Activated CD8-positive, alpha-beta T cell treated with anti-CD3 and anti-CD28 coated beads, Interleukin-2, amount 10 ng/mL, durations not matched to agents 7 days and 5 days (primary cell): ENCODE measurements at places on chromosomes 7 and 10.

DNA sequence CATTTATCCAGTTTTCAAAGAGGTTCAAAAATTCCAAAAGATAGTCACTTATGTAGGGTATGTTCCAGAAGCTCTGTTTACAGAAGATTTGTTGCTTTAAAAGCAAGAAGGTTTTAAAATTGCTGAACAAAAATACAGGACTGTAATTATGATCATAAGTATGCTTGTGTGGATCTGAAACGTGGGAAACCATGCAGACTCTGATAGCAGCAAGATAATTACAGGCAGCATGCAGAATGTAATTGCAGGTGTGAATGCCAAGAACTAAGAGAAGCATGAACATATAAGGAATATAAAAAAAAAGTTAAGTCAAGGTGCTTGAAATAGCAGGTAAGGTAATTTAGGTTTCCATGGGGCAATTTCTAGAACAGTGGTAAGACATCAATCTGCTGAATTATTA lies 405.7 kb downstream of the ARL4A start:
- no peak overlapping the region for H3K4me3 ChIP-seq
- no peaks in the 10 kb centered on the region for H3K36me3 ChIP-seq
- DNase-seq = no peak
- no peaks in the 10 kb centered on the region for H3K27me3 ChIP-seq
- no peak overlapping the region for H3K27ac ChIP-seq

GRCh38 chr10:93342366-93342765 lies 139.8 kb downstream of the MYOF start:
- no peak for DNase-seq
- no peaks in the 10 kb centered on the region for H3K36me3 ChIP-seq
- H3K27me3 ChIP-seq = peaks cover 5% of the 10 kb centered on the region
- H3K27ac ChIP-seq = no peak overlapping the region
- peaks cover 5% of the 10 kb centered on the region for H3K4me1 ChIP-seq

- peaks cover 11% of the 10 kb centered on the region for H3K4me1 ChIP-seq
- no peaks in the 10 kb centered on the region for H3K36me3 ChIP-seq
- no peak overlapping the region for H3K4me3 ChIP-seq
- no peak overlapping the region for H3K27ac ChIP-seq
Measured at GRCh38 chr10:63681993-63682697, 160.9 kb downstream of the REEP3 start.

GRCh38 chr10:108180878-108181277 lies 1016.4 kb upstream of the SORCS1 start:
- no peaks in the 10 kb centered on the region for H3K4me1 ChIP-seq
- no peak overlapping the region for H3K27ac ChIP-seq
- no peak for DNase-seq
- H3K36me3 ChIP-seq = no peaks in the 10 kb centered on the region

DNA sequence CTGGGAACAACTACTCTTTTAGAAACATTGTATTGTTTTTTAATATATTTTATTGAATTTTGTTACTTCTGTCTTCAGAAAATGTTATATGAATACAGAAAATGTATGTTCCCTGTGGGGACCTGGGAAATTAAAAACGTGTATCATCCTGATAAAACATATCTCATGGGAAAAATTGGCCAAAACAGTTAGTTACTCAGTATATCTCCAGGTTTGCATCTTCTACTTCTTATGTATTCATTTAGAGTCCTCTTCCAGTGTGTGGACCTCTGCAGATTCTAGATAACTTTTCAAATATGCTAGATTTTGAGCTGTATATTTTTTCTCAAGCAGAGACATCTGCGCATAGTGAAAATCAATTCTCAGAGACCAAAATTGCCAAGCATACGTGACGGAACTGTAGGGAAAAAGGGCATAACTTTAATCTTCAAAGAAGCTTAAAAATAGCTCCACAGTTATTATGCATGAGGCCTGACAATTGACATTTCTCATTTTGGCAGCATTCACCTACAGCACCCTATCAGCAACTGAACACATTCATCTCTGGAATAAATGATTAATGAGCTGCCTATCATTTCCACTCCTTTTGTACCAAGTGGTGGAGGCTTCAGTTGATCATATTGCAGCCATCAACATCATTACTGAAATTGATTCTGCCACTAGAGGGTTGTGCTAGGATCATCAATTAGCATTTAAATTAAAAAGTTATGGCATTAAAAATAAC lies 26.4 kb upstream of the UMAD1 start:
- no peak overlapping the region for H3K27ac ChIP-seq
- peaks cover 5% of the 10 kb centered on the region for H3K36me3 ChIP-seq
- H3K4me1 ChIP-seq = peaks cover 9% of the 10 kb centered on the region
- DNase-seq = no peak
- no peak overlapping the region for H3K4me3 ChIP-seq
- H3K27me3 ChIP-seq = no peaks in the 10 kb centered on the region

DNA sequence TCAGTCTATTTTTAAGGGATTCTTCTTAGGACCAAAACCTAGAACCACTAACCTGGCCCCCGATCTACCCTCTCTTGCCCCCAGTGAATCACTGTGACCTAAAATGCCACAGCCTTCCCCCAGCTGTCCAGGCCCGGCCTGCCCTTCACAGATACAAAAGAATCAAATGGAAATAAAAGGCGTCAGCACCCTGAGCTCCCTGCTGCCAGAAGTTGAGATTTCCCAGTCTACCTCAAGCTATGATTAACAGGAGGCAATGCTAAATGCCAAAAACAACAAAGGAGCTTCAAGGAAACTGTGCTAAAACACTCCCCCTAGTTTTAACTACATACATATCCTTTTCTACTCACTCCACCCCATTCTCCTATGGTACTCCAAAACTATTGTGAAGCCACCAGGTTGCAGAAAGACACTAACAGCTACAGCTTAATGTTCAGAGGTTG lies 67.8 kb downstream of the GSAP start:
- no peaks in the 10 kb centered on the region for H3K27me3 ChIP-seq
- H3K27ac ChIP-seq = no peak overlapping the region
- H3K4me1 ChIP-seq = peaks cover 46% of the 10 kb centered on the region
- H3K4me3 ChIP-seq = no peak overlapping the region
- no peak for DNase-seq

GRCh38 chr10:114398587-114399331 lies 5.5 kb downstream of the AFAP1L2 start:
- H3K27me3 ChIP-seq = peaks cover 59% of the 10 kb centered on the region
- no peaks in the 10 kb centered on the region for H3K36me3 ChIP-seq
- H3K4me3 ChIP-seq = no peak overlapping the region
- peaks cover 18% of the 10 kb centered on the region for H3K4me1 ChIP-seq
- no peak overlapping the region for H3K27ac ChIP-seq

DNA sequence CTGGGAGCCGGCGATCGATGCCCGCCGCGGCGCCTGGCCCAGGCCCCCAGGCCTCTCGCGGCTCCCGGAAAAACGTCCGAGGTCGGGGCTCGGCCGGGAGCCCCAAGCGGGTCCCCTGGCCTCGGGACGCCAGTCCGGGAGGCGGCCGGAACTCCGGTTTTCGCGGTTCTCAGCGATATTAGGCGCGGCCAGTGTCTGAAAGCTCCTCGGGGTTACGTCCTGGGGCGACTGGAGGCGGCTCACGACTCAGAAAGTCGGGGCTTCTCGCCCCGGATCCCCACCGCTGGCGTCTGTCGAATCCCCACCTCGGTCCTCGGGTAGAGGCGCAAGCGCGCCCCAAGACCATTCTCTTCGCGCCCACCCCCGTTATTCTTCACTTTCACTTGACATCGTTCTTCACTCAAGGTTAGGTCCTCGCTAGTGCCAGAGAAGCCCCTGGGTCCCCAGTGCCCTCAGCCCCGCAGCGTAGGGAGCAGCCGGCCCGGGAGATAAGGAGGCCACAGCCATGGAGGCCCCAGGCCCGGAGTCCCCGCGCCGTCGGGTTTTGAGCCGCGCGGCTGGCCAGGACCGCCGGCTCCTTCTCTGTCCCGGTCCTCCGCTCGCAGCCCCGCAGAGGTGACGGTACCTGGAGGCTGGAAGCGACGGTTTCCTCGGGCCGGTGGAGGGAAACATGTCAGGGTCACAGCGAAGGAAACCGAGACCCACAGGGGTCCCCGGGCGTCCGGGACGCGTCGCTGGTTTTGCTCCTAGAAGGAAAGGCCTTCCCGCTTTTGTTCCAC lies 35.2 kb upstream of the EBLN1 start:
- peak overlapping the region; percentile 80 for H3K4me3 ChIP-seq
- peak overlapping the region; percentile 82 for H3K27ac ChIP-seq
- H3K4me1 ChIP-seq = peaks cover 29% of the 10 kb centered on the region

GRCh38 chr7:49763791-49764190 lies 9.6 kb upstream of the VWC2 start:
- H3K4me3 ChIP-seq = no peak overlapping the region
- H3K36me3 ChIP-seq = no peaks in the 10 kb centered on the region
- no peak overlapping the region for H3K27ac ChIP-seq

- no peaks in the 10 kb centered on the region for H3K36me3 ChIP-seq
- H3K27ac ChIP-seq = no peak overlapping the region
- H3K27me3 ChIP-seq = no peaks in the 10 kb centered on the region
Measured at GRCh38 chr7:152894295-152895170, 135.0 kb downstream of the ACTR3B start.

DNA sequence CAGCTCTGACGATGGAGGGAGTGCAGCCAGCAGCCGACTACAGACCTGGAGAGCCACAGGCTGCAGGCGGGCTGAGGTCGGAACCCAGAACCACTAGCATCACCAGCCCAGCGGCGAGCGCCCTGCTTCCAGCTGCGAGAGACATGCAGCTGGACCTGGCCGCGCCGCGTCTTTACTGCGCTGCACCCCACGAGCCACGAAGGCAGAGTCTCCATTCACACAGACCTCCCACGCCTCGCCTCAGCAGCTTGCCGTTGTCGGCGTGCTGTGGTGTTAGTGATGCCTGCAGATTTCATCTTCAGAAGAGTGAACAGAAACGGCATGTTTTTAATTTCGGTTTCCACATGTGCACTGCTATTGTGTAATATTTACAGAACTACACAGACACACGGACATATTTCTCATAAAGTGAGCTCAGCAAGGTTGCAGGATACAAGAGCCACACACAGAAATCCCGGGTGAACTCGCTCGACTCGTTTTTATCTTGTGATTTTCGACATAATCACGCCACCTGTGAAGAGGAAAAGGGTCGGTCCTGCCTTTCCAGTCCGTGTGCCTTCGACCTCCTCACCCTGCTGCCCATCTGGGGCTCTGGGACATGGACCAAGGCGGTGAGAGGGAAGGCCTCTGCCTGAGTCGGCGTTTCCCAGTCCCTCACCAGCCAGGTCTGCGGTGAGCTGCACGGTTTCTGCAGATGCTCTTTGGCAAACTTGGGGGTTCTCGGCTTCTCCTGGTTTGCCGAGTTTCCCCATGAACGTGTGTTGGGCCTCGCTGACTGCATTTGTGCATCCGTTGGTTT lies 252.2 kb downstream of the ELFN1 start:
- H3K27me3 ChIP-seq = peaks cover 23% of the 10 kb centered on the region
- H3K36me3 ChIP-seq = peaks cover 32% of the 10 kb centered on the region
- peak overlapping the region; percentile 63 for H3K4me3 ChIP-seq
- H3K27ac ChIP-seq = peak overlapping the region; percentile 5
- peak; percentile 57 for DNase-seq

- no peak for DNase-seq
- H3K4me3 ChIP-seq = no peak overlapping the region
- no peaks in the 10 kb centered on the region for H3K27me3 ChIP-seq
- peaks cover 66% of the 10 kb centered on the region for H3K36me3 ChIP-seq
- H3K27ac ChIP-seq = no peak overlapping the region
Measured at GRCh38 chr10:89771684-89772083, 70.3 kb downstream of the KIF20B start.
